ENCODE measurements at places on chromosomes 1 and 21.

GRCh38 chr1:28882009-28882628 lies 32.2 kb upstream of the EPB41 start:
- DNase-seq: peak; percentile 71

GRCh38 chr21:43669828-43670605 lies 10.7 kb downstream of the RRP1B start:
- no peak for DNase-seq

- DNase-seq: no peak
Observed at GRCh38 chr1:224873434-224874369, 55.8 kb upstream of the DNAH14 start.

GRCh38 chr1:99465176-99465900 lies 180.6 kb upstream of the PALMD start:
- DNase-seq: no peak

- no peak for DNase-seq
Observed at GRCh38 chr21:36964827-36965719, 1.4 kb downstream of the HLCS start.

- no peak for DNase-seq
Observed at GRCh38 chr1:155003766-155004351, 1.3 kb downstream of the ZBTB7B start.

- DNase-seq: no peak
Observed at GRCh38 chr1:157960773-157961172, 32.7 kb upstream of the KIRREL1 start.

GRCh38 chr1:111481387-111482221 lies 7.8 kb downstream of the C1orf162 start:
- DNase-seq: peak; percentile 56

DNA sequence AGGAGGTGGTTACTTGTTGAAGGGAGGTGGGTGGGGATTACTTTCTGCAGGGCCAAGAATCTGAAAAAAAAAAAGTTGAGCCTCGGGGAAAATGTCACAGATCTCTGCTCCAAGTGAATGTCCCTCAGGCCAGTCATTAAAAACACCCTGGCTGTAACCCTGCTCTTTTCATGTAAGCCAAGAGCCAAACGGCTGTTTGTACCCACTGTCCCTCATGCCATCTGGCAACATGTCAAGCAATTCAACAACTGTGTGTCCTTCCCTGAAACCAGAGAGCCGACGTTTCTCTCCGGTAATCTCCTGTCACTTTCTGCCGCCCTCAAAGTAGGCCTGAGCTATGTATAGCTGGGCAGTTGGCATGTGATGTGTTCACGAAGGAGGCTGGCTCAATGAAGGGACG lies 14.7 kb downstream of the CASQ2 start:
- DNase-seq: no peak

DNA sequence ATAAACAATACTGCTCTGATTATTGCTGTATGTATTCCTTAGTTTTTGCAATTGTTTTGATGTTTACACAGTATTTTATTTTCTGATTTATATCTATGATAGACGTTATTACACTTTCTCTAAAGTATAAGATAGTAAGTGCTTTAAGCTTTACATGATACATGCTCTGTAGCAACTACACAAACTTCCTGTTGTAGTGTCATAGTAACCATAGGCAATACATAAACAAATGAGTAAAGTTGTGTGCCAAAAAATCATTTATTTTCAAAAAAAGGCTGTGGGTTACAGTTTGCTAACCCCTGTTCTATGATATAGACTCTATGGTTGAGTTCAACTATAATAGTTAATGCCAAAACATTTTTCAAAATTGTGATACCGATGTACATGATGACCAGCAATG lies 1156.4 kb downstream of the AMY1C start:
- DNase-seq: no peak

- DNase-seq: no peak
Observed at GRCh38 chr1:67755619-67756018, 70.6 kb downstream of the GADD45A start.

- DNase-seq: no peak
Observed at GRCh38 chr1:210792250-210793102, 341.5 kb downstream of the KCNH1 start.

- no peak for DNase-seq
Observed at GRCh38 chr1:5753549-5754421, 238.4 kb downstream of the NPHP4 start.

DNA sequence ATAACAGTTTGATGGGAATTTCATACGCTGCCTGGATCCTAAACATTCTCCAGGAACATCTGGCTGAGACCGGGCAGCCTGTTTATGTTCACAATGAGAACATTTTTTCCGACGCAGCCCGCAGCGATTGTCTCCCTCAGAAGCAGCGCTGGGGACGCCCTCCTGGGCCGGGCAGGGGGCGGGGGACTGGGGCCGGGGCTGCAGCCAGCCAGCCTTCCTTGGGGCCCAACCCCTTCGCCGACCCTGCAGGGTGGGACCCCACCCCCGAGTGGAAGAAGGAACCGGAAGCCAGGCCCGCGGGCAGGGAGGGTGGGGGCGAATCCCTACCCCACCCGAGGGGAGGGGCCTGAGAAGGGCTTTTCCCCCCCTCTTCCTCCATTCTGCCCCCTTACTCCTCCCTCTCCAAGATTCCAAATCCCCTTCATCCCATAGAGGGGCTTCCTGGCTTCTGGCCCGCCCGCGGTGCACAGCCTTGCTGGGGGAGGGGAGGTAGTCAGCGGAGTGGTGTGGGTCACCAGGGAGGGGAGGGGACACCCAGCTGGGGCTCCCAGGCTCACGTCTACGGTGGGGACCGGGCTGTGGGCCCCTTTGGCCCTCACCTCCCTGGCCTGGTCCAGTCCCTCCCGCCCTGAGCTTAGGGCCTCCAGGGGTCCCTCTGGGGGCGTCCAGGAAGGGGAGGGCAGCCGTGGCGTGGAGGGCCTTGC lies 60.6 kb downstream of the WNT9A start:
- DNase-seq: peak; percentile 37

DNA sequence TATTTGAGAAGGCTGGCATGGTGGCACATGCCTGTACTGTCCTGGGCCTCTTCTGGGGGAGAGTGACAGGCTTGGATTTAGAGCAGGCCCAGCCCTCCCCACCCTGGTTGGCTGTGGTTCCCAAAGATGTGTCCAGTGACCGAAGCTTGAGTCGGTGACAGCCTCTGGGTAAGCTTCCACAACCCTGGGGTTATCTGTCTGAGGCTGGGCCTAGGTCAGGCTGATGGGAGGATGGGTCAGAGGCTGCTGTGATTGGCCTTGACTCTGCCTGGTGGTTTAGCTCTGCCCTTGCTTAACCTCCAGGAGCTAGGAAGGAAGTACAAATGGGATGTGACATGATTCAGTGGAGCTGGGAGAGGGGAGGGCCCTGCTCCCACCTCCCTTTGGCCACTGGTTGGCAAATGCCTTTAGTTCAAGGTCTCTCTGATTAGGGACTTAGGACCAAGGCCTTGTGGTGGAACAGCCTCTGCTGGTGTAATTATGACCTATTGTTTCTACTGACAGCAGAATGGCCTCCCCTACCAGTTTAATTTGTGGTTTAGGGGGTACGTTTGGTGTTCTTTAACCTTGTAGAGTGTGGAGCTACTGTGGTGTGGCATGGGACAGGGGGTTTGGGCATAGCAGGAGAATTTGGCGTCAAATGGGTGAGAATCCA lies 16.6 kb downstream of the NUDC start:
- DNase-seq: no peak

DNA sequence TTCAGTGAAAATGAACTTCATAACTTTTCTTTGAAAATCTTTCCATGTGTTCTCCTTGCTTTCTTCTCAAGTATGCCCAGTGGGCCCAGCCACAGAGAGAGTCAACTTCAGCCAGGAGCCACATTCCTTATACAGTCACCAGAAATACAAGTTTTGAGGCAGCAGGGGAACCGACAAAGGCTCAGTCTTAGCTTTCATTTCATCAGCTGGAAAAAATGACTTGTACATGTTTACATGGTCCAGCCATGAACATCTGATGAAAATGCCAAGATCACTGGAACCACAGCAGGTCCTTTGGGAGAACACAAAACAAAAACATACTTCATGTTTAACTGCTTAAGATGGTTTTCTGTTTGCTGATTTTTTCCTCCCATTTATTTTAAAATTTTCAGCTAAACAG lies 72.5 kb downstream of the SYDE2 start:
- no peak for DNase-seq

DNA sequence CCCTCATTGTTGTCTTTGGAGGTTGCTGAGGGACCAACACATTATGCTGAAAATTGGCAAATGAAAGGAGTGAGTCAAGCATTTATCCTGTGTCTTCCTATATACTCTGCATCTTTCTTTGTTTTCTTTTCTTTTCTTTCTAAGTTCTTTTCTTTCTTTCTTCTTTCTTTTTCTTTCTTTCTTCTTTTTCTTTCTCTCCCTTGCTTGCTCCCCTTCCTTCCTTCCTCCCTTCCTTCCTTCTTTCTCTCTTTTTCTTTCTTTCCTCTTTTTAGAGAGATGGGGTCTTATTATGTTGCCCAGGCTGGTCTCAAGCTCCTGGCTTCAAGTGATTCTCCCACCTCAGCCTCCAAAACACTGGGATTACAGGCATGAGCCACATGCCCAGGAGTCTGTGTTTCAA lies 28.3 kb upstream of the COX20 start:
- DNase-seq: no peak

DNA sequence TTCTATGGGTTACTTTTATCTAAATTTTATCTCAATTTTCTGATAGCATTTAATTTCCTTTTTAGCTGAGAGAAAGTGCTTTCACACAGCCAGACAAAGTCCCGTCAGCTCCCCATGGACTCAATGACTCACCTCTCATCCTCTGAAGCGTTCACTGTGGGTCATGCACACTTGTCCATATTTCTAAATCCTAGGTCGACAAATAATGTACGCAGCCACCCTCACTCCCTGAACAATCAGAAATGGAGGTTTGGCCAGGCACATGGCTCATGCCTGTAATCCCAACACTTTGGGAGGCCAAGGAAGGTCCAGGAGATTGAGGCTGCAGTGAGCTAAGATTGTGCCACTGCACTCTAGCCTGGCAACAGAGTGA lies 42.4 kb upstream of the COA6 start:
- DNase-seq: no peak

DNA sequence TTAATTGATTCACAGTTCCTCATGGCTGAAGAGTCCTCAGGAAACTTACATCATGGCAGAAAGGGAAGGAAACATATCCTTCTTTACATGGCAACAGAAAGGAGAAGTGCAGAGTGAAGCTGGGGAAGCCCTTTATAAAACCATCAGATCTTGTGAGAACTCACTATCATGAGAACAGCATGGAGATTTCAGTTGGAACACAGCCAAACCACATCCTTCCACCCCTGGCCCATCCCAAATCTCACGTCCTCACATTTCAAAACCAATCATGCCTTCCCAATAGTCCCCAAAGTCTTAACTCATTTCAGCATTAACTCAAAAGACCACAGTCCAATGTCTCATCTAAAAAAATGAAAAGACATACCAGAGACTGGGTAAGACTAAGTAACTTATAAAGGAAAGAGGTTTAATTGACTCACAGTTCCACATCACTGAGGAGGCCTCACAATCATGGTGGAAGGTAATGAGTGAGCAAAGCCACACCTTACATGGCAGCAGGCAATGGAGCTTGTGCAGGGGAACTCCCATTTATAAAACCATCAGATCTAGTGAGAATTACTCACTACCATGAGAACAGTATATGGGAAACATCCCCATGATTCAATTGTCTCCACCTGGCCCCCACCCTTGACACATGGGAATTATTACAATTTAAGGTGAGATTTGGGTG lies 105.2 kb downstream of the MRPL39 start:
- peak; percentile 4 for DNase-seq

GRCh38 chr1:175904808-175905207 lies 161.4 kb upstream of the TNR start:
- no peak for DNase-seq

GRCh38 chr1:236861560-236862218 lies 66.6 kb downstream of the MTR start:
- DNase-seq: no peak

DNA sequence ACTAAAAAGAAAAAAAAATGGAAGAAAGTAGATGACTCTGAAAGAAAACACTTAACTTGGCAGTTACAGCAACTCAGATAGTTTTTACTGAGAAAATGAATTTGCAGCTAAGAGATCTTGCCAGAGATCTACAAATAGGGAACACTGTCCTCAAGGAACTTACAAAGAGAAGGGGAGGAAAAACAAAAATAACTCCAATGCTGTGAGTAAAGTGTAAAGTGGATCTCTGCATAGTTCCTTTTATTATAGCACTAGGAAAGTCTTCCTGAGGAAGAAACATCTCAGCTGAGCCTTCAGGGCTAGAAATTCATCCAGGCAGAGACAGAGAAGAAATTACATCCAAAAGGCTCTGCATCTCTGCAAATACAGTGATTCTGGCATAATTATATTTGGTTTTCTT lies 3.9 kb downstream of the CD1B start:
- DNase-seq: no peak

- no peak for DNase-seq
Observed at GRCh38 chr1:62628506-62628905, 31.2 kb downstream of the ANGPTL3 start.

GRCh38 chr1:162371611-162372010 lies 5.0 kb downstream of the SPATA46 start:
- DNase-seq: no peak

GRCh38 chr1:28642056-28642846 lies 616 bp downstream of the TAF12 start:
- no peak for DNase-seq

DNA sequence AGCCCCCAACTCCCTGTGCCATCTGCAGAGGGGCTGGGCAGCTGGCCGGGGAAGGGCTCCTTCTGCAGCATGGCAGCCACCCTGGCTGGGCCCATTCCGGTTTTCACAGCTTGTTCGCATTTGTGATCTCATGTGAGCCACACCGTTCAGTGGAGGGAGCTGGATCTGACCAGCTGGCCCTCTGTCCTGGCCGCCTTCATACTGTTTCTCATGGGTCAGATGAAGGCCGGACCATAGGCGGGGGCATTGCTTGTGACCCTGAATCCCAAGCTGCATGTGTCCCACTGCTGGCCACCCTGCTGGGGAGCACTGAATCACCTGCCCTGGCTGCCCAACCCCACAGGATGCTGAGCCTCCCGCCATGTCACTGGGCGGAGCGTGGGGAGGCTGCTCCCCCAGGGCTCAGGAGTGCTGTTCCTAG lies 36.4 kb upstream of the PRSS38 start:
- no peak for DNase-seq

DNA sequence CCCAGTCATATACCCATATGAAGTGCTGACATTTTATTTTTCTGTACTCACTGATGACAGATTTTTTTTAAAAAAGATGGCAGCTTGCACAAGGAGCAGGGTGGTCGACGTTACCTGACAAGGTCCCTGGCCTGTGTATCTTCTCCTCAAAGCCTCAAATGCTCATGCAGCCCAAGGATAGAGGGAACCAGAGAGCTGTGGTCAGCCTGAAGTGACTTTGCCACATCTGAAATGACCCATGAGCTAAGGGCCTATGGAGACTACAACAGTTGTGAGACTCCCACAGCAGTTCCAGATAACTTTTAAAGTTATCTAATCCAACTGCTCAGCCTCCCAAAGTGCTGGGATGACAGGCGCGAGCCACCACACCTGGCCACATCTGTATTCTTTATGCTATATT lies 131.1 kb downstream of the GLUL start:
- no peak for DNase-seq
